ENCODE measurements at places on chromosomes 3 and 15.

DNA sequence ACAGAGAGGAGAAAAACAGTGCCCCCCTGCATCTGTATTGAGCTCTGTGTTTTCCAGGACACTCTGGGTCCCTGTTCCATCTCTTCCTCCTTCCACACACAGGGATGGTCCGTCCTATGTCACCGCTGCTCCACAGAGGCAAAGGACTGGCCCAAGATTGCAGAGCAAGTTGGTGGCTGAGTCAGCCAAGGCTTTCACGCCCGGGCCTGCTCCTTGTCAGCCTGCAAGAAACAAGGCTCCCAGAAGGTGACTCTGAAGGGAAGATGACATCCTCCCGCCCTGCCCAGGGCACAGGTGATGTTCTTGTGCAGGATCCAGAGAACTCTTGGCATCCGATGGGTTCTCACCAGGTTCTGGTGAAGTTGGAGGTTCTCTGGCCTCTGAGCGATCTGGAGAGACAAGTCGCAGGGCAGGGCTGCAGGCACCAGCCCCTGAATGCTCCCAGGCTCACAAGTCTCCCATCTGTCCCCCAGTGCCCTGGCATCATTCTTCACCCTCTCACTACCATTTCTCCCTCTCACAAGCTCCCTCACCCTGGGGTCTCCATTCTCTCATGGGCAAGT lies 138.6 kb downstream of the MEGF11 start:
- DNase-seq = no peak

DNA sequence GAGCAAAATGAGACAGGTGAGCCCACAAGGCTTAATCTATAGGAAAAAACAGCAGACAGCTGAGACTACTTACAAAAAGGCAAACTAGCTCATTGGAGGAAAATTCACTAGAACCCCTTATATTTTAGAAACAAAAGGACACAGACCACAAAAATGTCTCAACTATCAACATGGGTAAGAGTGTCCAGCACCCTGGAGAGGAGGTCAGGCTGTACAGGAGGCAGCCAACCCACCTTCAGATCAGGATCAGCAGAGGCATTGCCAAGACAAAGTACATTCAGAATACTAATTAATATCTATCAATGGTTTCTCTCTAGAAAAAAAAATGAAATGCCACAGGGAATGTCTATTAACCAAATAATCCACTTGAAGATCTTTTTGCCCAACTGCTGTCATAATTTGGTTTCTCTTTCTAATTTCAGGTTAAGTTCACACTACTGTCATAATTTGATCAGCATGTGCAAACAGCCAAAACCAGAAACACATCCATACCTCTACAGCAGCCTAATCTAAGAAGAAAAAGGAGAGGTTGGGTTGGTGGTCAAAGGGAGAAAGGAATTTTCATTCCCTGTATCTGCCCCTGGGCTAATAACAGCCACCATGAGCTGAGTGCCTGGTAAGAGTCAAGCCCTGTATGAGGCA lies 26.0 kb upstream of the THBS1 start:
- DNase-seq = no peak

- no peak for DNase-seq
Measured at GRCh38 chr3:116386168-116386567, 59.1 kb downstream of the LSAMP start.

DNA sequence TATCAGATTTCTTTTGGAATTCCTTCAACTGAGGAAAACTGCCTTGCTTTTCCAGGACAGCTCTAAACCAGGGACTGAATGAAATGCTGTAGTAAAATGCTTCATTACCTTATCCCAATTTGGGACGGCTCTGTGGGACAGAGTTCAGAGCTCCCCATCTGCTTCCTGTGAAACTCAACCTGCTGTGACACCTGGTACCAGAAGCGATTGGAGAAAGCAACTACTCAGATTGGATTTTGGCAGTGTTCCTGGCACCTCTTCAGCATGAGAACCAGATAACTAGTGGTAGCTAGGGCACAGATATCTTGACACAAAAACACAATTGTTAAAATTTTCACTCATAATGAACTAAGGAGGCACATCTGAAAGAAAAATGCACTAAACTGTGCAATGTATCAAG lies 539.1 kb downstream of the SI start:
- DNase-seq = no peak

GRCh38 chr15:76979996-76980520 lies 14.9 kb upstream of the PSTPIP1 start:
- no peak for DNase-seq

- no peak for DNase-seq
Measured at GRCh38 chr3:131630097-131630496, 127.3 kb upstream of the MRPL3 start.

DNA sequence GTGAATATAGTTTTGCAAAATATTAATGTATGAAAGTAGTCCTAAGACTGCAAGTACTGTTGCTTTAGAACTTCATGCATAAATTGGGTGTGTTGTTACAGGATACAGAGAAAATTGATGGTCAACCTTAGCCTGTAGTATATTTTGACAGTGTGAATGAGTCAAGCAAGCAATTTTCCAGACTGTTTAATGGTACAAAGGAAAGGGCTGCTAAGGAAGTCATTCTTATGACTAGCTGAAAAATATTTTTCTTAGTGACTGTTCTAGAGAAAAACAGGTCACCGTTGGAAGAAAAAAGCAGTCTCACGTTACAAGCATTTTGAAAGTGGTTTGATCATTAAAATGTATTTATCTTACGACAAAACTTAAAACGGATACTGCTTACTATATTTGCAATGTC lies 49.2 kb downstream of the MBNL1 start:
- DNase-seq = no peak

DNA sequence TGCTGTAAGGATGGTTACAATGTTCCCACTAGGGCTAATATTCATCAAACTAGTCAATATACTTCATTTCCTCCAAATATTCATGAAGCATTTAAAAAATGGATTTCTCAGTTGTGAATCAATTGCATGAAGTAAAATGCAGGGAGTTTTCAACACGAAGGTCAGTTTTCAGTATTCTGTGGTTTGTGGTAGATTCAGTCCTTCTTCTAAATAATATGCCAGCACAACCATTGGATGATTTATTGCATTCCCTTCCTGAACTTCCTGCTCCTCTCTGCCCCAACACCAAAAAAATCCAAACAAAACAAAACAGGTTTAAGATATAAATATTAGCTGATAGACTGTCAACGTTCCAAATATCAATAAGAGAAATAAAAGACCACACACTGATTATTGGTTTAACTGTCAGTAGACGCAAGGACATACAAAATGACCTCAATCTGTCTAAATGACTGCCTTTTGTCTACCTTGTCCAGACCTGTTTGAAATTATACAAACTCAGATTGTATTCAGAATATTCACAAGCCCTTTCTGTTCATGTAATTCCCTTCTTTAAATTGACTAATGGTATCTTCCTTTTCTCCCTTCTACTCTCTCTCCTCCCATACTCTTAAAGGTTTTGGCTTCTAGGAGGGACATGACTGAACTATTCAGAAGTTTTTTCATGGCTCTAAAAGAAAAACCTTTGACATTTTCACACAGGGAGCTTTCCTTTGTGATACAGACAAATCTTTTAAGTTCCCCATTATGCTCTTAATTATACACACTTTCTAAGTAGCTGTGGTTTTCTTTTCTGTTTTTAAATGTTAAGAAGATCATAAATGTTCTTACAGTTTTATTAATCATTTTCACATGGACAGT lies 92.6 kb upstream of the STT3B start:
- DNase-seq = no peak

- no peak for DNase-seq
Measured at GRCh38 chr3:157351981-157352380, 84.7 kb upstream of the PTX3 start.

DNA sequence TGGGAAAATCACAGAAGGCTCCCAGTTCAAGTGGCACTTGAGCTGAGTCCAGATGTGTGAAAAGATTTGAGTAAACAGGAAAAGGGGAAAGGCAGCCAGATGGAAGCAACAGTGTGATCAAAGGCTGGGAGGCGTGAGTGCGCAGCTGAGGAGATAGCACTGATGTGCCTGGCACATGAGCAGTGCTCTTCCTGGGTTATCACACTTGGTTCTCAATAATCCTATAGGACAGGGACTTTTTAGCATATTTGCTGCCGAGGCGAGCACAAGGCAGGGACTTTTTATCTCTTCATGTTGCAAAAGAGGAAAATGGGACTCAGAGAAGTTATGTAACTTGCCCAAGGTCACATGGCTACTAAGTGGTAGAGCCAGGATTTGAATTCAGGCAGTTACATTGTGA lies 39.6 kb downstream of the CORO2B start:
- DNase-seq = peak; percentile 56
